ENCODE measurements at places on chromosomes 3 and 15.
A peak's percentile ranks its signal among the peaks of the same experiment; 100 is the strongest.

GRCh38 chr15:63465104-63465503 lies 39.3 kb upstream of the USP3 start:
- DNase-seq: no peak

DNA sequence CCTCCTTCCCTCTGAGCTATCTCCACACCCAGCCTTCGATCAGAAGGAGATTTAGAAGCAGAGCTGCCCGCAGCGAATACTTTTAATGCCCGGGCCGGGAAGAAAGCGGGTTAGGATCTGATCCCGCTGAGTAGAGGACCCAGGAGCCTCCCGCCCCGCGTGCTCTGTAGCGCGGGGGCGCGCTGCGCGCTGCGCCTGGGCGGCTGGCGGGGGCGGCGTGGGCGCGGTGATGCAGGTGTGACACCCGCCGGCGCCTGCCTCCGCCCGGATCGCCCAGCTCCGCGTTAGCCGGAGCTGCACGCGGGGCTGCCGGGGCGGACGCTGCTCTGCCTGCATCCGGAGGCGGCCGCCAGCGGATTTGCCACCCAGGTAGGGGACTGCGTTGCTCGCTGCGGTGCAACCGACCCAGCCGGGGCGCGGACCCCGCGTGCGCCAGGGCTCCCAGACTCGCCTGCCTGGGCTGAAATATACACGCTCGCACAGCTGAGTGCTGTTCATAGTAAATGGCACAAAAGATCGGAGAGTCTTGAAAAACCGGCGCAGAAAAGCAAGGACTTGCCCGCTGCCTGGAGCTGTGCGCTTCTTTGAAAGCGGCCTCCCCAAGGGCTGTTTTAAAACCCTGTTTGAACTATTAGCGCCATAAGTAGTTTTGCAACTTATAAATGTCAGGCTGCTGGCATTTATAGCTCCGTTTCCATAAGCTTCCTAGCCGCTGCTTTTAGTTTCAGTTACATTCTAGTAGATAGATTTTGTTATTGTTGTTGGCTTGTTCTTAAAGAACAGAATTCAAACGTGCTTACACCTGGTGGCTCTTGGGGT lies at the start of gene SV2B:
SV2B (plus strand) TSS at position 263 of the 819 bp plus-strand sequence. CDS start 126,007 bp downstream, outside the sequence.
- peak; percentile 50 for DNase-seq

GRCh38 chr3:194343561-194343893 lies 7.6 kb downstream of the CPN2 start:
- no peak for DNase-seq

- no peak for DNase-seq
Measured at GRCh38 chr3:46711305-46711704, 6.4 kb downstream of the PRSS50 start.

DNA sequence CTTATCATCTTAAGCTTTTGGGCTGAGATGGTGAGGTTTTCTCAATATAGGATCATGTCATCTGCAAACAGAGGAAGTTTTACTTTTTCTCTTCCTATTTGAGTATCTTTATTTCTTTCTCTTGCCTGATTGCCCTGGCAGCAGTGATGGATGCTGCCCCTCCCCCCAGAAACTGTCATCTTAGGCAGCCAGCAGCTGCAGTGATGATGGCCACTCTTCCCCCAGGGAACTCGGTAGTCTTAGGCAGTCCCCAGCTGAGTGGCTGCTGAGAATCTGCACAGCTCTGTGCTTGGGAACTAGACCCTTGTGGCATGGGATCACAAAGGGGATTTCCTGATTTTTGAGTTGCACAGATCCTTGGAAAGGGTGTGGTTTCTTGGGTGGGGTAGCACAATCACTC lies 791.1 kb upstream of the ALCAM start:
- DNase-seq: no peak

- DNase-seq: no peak
Measured at GRCh38 chr3:84980011-84980410, 21.2 kb downstream of the CADM2 start.

DNA sequence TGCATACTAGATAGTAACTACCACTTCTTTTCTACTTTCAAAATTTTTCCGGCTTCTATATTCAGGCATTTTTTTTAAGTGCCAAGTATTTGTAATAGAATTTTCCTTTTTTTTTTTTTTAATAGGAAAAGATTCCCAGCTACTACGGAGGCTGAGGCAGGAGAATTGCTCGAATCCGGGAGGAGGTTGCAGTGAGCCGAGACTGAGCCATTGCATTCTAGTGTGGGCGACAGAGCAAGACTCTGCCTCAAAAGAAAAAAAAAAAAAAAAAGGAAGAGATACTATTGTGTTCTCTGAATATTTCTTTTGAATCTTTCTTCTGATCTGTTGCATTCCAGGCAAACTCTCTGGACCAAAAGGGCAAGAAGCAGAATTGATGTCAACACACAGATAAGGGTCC lies 557.3 kb downstream of the FGF12 start:
- DNase-seq: no peak

GRCh38 chr3:123807820-123808219 lies 76.3 kb downstream of the MYLK start:
- no peak for DNase-seq

- no peak for DNase-seq
Measured at GRCh38 chr3:110413807-110414748, 657.5 kb upstream of the NECTIN3 start.

DNA sequence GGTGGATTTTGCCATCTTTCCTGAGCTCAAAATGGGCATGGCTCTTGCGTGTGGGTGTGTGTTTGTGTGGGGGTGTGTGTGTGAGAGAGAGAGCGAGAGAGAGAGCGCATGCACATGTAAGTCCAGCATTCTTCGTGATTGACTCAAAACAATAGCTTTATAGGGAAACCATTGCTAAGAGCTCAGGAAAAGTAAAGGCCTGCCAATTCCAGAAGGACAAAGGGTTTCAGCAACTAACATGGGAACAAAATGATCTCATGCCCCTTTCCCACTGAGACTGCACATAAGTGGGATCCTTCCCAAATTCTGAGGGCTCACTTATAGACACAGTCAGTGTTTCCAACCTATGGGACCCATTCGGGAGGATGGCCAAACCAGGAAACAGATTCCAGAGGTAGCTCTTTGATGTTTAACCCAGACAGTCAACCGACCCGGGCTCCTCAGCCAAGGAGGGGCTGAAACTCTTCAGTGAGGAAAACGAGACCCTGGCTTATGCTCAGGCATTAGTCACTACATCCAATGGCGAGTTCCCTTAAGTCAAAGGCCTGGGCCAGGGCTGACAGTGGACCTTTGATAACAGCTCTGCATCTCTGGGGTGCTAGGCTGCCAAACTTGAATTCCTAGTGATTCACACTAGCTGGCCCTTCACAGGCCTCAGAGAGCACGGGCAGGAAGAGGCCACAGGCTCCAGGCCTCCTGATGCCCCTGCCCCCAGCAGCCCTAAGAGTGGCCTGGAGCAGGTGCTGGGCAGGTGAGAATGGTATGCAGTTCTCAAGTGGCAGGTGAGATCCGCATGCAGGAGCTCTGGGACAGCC lies 305.0 kb upstream of the C2CD4B start:
- no peak for DNase-seq

- no peak for DNase-seq
Measured at GRCh38 chr15:98001663-98002194, 41.2 kb downstream of the ARRDC4 start.

- DNase-seq: no peak
Measured at GRCh38 chr3:144516589-144516988, 545.0 kb downstream of the DIPK2A start.

- DNase-seq: no peak
Measured at GRCh38 chr3:153658136-153658535, 463.1 kb upstream of the ARHGEF26 start.

GRCh38 chr3:179608931-179609720 lies 4.5 kb downstream of the NDUFB5 start:
- no peak for DNase-seq

GRCh38 chr3:53881691-53882593 lies at the start of gene ACTR8:
ACTR8 (minus strand) TSS chr3:53882152; CDS start chr3:53882101, 51 bp downstream.
- DNase-seq: peak; percentile 31

GRCh38 chr3:75049533-75049932 lies 435.1 kb upstream of the CNTN3 start:
- no peak for DNase-seq

DNA sequence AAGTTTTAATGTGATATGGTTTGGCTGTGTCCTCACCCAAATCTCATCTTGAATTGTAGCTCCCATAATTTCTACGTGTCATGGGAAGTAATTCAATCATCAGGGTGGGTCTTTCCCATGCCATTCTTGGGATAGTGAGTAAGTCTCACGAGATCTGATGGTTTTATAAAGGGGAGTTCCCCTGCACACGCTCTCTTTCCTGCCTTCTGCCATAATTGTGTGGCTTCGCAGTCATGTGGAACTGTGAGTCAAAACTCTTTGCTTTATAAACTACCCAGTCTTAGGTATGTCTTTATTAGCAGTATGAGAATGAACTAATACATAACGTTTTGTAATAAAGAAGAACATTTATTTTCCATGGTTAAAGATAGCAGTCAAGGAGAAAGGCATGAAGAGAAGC lies 39.2 kb upstream of the GOLIM4 start:
- DNase-seq: no peak

GRCh38 chr3:71984843-71985613 lies 200.1 kb upstream of the PROK2 start:
- no peak for DNase-seq

- DNase-seq: no peak
Measured at GRCh38 chr3:32457971-32458471, 44.6 kb downstream of the CMTM6 start.

- DNase-seq: no peak
Measured at GRCh38 chr3:55719508-55719907, 232.4 kb upstream of the WNT5A start.

DNA sequence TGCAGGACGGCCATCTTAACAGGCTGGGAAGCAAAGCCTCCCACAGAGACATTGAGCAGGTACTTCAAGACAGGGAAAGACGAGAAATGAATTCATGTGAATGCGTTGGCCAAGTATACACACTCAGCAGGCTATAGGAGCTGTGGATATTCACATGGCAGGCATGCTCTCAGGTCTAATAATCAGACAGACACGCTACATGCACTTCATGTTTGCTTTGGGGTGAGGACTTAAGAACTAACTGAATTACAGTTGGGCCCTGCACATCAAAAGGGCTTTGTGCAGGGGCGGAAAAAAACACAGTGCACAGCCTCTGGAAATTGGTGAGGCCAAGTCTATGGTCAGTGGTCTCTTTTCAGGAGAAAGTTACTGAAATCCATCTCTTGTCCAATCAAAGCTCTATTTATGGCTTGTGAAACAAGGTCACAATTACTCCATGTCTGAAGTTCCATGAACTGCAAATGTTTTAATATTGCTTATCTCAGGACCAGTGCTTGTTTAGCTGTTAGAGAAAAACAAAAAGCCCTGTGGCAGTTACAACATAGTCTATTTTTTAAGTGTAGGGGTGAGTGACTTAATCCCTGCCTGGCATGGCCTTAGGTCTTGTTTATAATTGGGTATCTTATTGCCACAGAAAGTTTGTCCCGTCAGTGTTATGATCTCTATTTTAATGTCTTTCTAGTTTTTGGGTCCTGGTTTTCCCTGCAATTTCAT lies 100.6 kb upstream of the GOLGA6L6 start:
- no peak for DNase-seq

DNA sequence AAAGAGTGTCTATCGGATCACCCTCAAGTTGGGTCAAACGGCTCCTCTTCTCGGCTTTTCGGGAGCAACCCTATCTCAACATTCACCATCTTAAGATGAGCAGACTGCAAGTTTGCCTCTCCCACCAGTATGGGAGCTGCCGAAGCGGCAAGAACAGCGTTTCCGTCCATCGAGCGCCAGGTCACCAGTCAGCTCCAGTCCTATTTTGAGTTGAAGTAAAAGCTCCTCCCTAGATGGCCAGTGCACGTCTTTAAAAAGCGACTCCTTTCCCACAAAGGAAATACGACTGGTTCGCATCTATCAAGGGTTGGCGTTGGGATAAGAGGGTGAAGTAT lies 369 bp upstream of the U2SURP start:
- DNase-seq: no peak

- no peak for DNase-seq
Measured at GRCh38 chr3:188400494-188401243, 246.7 kb downstream of the LPP start.

- no peak for DNase-seq
Measured at GRCh38 chr15:64341961-64342360, 14.0 kb downstream of the CSNK1G1 start.

DNA sequence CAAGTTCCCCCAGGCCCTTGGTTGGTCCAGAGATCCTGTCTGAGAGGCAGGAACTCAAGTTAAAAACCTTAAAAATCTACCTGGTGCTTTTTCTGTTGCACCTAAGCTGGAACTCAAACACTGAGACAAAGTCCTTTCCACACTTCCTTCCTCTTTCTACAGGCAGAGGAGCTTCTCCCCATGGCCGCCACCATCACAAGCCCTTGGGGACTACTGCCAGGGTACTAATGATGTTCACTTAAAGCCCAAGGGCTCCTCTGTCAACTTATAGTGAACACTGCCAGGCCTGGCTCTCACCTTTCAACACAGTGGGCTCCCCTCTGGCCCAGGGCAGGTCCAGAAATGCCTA lies 26.0 kb downstream of the TM4SF18 start:
- no peak for DNase-seq

DNA sequence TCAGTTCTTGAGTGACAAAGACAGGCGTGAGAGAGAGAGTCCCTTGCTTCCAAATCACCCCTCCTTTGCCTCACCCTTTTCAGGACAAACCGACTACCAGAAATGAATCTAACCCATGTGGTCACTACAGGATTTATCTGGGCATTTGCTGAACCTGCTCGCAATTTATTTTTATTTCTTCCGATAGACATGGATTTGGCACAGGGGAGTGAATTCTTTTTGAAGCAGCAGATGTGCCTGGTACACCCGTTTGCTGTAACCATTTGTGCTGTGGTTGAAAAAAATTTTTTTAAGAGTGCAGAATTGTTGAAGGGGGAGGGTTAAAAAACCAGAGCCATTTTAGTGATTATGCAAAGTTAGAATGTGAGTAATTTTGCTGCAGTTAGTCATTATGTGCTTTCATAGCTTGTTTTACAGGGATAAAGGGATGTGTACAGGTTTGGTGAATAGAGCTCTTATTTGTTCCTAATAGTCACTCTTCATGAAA lies 442.0 kb downstream of the LPP start:
- no peak for DNase-seq

DNA sequence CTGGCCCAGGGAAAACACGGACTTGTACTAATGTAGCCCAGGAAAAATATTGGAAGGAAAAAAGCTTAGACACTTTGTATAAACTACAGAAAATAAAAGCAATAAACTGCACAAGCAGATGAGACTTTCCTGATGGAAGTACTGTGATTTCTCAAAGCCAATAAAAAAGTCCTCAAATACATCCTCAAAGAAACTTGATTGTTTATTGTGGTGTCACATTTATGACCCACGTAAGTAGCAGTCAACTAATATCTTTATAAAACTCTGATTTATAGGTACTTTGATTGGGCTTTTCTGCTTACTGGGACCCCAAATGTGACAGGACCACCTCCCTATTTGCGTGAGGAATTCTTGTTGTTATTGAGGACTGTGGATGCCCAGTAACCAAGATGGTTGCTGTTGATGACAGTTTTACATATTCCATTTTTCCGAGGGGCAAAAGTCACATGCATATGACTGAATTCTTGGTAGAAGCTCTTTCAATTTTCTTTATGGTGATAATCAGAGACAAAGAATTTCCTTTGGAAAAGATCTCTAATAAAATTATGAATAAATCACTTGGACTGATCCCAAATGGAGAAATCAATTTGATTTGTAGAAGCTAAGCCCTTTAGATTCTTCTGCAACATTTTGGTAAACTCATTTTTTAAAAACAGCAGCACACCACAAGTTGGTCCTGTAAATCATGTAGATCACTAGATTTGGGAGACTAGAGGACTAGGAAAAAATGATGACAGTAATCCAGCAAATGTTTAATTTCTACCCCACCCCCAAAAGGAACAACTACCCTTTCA lies 159.0 kb upstream of the TSC22D2 start:
- DNase-seq: no peak

GRCh38 chr3:126213379-126214028 lies 33.1 kb upstream of the ALDH1L1 start:
- no peak for DNase-seq

Data from NCI-H187 (cell line).